ENCODE measurements at places on chromosomes 11 and 22.

DNA sequence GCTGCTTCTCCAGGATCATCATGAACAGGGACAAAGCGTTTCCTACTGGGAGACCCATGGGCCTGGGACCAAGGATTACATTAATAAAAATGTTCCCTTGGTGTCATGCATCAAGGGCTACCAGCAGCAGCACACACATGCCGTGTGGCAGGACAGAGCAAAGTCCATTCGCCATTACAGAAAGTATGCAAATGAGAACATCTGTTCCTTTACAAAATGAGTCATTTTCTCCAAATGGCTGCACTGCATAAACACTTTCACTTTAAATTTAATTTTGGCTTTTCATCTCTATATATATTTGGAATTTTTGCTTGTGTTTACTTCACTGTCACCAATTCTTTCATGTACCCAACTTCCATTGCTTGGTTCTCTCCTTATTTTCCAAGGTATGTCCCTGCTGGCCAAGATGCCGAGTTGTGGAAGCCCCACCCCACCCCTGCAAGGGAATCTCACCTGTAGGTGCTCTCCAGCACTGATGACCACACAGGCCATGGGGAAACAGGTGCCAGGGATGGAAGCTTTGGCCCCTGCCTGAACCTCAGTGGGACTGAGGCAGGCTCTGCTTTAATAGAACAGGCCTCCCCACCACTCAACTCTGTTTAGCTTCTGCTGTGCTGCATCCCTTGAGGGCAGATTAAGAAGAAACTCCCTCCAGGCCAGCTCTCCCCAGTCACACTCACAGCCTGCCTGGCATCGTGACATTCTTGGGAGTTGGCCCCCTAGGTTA, 15.6 kb upstream of the GNAZ start:
- no peak for DNase-seq

DNA sequence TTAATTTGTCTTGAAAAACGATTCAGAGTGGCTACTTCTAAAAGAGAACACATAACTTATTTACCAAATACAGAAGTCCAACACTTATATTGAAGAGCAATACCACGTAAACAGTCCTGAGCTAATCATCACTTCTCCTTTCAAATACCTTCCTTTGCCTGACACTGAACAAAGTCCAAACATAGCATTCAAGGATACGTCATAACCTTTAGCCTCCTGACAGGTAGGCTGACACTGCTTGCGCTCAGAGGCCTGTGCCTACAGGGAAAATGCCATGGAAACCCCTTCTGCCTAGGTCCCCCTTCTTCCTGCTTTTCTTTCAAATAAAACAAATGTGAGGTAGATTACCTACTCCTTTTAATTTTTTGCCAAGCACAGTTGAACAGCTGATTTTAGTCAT, 510.0 kb downstream of the INSC start:
- no peak for DNase-seq

DNA sequence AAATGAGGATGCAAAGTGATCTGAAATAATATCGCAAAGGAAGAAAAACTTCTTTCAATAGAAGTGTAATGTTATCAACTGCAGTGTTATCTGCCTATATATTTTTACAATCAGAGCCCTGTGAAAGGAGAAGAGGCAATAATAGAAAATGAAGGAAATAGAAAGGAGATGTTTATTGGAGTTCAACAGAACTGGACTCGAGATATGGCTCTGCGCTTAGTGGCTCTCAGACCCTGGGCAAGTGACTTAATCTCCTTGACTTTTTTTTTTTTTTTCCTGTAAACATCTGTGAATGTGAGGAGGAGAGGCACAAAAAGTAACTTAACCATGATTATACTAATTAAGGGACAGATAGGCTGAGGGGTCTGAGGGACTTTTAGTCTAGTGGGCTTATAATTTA, 18.9 kb downstream of the CNTF start:
- DNase-seq, result no peak

DNA sequence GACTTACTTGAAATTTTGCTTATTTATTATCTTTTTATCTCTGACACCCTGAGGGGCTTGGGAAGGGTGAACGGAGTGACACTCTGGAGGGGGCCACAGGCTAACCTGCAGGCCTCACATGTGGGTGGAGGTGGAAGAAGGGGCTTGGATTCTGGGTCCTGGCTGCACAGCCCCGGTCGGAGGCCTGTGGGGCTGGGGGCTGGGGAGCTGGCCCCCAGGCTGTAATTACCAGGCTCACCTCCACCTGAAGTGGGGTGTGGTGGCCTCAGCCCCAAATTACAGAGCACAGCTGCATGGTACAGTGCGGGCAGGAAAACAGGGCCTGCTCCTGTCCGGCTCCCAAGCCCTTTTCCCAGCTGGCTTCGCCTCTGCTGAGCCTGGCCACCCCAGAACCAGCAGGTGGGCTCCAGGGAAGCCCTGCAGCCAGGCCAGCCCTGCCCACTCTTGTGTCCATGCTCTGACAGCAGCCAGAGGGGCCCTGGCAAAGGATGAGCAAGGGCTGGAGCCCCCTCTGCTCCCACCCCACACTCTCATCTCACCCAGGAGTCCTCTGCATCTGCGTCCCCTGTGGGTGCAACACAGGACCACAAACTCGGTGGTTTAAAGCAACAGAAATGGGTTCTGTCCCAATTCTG, 48.0 kb downstream of the IGF2 start:
- no peak for DNase-seq
